Transverse colon (tissue), 4 donors: ENCODE measurements at places on chromosomes 5 and 9. TPM values are rescaled to one million over a fixed set of nuclear protein-coding genes. Genes with fewer than 3 reads are reported as not detected.

GRCh38 chr5:155530046-155530445 is 516.5 kb downstream of the KIF4B start:
- no peaks in the 10 kb centered on the region for H3K36me3 ChIP-seq
- no peak overlapping the region for H3K4me3 ChIP-seq
- H3K4me1 ChIP-seq, result no peaks in the 10 kb centered on the region
- no peak for DNase-seq
- no peaks in the 10 kb centered on the region for H3K27me3 ChIP-seq

GRCh38 chr5:143148771-143149170 is 254.7 kb downstream of the NR3C1 start:
- H3K36me3 ChIP-seq, result peaks cover 4% of the 10 kb centered on the region
- H3K4me1 ChIP-seq, result peaks cover 13% of the 10 kb centered on the region
- no peak overlapping the region for H3K4me3 ChIP-seq
- peak overlapping the region; percentile 68 for H3K27ac ChIP-seq
- DNase-seq, result no peak
- no peaks in the 10 kb centered on the region for H3K27me3 ChIP-seq

The NEUROG1 gene
- not detected for total RNA-seq

The TICAM2 gene
- total RNA-seq, result 0.68 TPM

GRCh38 chr9:27412963-27413362 is 111.1 kb upstream of the IFNK start:
- no peak overlapping the region for H3K4me3 ChIP-seq
- H3K27ac ChIP-seq, result peak overlapping the region; percentile 67
- no peak for DNase-seq
- H3K4me1 ChIP-seq, result peaks cover 19% of the 10 kb centered on the region
